Stimulated activated CD4-positive, alpha-beta T cell treated with anti-CD3 and anti-CD28 coated beads, Interleukin-15, amount 100 ng/mL, for 1 hour (primary cell): ENCODE measurements at places on chromosomes 1 and 21.

GRCh38 chr1:232435729-232436128 lies 194.2 kb downstream of the SIPA1L2 start:
- DNase-seq: no peak

DNA sequence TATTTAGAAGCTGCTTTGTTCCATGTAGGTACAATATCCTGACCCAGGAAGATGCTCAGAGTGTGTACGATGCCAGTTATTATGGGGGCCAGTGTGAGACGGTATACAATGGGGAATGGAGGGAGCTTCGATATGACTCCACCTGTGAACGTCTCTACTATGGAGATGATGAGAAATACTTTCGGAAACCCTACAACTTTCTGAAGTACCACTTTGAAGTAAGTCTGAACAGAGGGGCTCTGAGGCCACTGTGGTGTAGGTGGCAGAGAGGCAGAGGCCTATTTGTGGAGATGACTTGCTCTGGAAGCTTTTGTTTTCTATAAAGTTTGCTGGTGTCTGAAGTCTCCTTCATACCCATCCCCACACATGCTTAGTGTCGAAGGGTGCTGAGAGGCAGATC lies 26.8 kb downstream of the C8A start:
- no peak for DNase-seq

DNA sequence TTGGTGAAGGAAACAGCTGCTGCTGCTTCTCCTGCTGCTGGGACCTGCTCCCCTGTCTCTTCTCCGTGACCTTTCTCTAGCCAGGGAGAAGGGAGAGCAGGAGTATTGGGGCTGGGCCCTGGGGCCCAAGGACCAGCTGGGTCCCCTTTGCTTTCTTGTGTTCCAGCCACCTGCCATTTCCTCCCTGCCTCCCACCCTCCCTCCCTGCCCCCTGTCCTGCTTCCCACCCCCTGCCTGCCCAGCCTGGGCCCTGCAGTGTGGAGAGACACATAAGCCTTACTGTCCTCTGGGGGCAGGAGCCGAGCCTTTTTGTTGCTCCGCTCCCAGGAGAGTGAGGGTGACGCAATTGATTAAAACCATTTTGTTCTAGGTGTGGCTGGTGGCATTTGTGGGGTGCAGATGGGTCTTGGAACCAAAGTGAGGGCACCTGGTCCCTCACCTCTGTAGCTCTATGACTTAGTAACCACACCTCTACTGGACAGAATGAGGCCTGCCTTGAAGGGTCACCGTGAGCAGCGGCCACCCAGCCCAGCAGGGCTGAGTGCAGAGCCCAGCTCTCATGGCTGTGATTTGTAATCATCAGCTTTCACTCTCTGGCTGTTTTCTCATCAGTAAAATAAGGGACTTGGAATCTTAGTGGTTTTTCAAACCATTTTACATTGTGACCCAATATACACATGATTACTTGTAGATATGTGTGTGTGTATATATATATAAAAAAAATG lies 13.9 kb upstream of the TMEM222 start:
- DNase-seq: no peak

DNA sequence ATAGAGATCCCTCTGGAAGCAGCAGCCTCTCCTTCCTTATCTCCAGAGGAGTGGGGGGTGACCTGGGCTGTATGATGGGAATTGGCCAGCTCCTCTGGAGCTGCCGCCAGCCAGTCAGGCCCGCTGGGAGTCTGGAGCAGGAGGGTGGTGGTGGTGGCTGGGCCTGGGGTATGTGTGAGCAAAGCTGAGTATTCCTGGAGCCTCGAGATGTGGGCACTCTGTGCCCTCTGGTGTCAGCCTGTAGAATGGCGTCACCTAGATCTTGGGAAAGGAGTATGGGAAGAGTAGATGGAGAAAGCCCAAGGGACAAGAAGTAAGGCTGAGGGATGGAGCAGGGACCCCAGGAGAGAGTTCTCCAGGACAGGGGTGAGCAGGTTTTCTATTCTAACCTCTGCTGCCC lies 16.0 kb downstream of the VANGL2 start:
- no peak for DNase-seq

DNA sequence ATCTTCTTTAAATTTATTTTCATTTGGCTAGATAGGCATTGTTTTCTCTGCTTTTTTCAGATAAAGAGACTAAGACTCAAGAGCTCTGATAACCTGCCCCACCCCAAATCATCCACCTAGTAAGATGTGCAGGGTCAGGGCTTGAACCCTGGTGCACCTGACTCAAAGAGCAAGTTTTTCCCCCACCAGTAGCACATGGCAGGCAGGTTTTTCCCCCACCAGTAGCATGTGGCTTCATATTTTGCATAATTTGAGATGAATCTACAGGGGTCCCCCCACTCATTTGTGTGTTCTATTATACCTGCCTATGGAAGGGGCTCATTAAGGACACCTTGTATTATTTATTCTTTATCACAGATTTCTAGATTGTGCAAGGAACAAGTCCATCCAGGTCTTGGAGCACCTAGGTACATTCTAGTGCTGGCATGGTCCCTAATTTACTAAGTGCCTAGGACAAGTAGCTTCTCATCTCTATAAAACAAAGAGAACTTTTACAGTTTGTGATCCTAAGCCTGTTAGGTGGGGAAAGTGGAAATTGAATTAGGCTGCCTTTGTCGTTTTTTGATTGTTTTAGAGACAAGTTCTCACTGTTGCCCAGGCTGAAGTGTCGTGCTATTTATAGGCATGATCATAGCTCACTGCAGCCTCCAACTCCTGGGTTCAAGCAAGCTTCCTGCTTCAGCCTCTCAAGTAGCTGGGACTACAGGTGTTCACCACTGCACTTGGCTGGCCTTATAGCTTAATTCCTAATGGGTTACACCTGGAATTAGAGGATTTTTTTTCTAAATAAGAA lies 13.2 kb upstream of the CTSE start:
- DNase-seq: no peak

- no peak for DNase-seq
These were observed 18.2 kb downstream of the VAV3 start for GRCh38 chr1:107946794-107947193.

DNA sequence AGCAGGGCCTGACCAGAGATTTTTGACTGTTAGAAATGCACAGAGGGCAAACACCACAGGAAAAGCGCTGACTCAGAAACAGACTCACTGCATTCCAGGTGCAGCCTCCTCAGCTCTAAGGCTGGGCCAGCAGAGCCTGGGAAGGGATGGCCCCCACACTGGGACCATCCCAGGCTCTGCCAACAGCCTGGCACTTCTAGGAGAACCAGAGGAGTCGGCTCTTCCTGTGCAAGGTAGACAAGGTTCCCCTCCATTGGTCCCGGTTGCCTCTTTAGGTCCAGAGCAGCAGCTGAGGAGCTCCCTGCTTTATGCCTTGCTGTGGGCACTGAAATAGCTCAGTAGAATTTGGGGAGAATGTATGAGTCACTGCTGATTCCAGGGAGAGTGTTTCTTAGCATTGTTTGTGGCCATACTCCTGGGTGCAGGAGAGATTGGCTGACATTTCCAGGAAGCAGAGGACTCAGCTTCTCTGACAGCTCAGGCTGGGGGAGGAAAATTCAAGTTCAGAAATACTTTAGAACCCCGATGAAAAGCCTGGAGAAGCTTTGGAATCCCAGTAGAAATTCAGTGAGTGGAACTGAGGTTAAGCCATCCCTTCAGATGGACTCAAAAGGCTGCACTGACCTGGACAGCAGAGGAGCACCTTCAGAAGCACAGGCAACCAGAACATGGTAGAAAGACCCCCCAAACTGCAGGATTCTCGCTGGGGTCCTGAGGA lies 19.7 kb downstream of the PRAMEF1 start:
- no peak for DNase-seq

DNA sequence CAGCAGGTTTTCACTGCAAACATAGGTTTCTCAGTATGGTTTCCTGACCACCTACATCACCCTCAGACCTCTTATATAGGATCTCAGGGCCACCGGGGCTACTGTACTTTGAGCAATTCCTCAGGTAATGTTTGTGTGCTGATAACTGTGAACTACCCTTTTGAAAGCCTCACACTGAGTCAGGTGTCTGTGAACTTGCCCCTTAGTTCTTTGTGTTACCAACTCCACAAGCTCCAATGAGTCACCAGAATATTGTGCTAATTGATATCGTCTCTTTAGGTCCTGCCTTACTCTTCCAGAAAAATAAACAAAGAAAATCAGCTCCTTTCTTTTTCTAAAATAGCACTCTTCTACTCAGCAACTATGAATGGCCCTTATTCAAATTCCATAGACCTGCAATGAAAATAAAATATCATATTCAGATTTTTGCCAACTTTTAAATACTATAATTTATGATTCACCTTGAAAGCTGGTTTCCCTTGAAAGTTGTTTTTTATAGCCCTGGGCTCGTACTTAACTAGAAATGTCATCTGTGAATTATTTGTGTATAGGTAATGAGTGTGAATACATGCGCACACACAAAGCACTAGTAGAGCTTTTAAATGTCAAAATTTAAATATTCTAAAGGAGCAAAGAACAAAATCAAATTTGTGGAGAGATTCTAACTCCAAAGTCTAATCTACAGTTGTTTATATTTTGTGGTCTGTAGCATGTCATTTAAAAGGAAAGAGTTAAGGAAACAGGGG lies 88.1 kb upstream of the WARS2 start:
- no peak for DNase-seq

DNA sequence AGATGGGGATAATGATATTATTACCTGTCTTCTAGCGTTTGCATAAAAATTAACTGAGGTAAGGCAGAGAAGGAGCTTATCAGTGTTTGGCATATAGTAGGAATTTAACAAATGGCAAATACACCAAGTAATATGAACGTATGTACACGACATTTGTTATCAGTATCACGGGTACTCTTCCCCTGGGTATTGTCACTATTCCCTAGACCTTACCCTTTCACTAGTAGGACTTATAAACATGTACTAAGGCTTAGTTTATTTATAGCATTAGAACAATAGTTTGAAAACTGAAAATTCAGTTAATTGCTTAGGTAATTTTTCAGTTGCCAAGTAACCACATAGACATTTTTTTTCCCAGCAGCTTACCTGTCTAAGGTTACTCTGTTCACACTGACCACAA lies 187.0 kb downstream of the KCTD3 start:
- no peak for DNase-seq

- no peak for DNase-seq
These were observed 2.7 kb downstream of the DUSP10 start for GRCh38 chr1:221739018-221739676.

DNA sequence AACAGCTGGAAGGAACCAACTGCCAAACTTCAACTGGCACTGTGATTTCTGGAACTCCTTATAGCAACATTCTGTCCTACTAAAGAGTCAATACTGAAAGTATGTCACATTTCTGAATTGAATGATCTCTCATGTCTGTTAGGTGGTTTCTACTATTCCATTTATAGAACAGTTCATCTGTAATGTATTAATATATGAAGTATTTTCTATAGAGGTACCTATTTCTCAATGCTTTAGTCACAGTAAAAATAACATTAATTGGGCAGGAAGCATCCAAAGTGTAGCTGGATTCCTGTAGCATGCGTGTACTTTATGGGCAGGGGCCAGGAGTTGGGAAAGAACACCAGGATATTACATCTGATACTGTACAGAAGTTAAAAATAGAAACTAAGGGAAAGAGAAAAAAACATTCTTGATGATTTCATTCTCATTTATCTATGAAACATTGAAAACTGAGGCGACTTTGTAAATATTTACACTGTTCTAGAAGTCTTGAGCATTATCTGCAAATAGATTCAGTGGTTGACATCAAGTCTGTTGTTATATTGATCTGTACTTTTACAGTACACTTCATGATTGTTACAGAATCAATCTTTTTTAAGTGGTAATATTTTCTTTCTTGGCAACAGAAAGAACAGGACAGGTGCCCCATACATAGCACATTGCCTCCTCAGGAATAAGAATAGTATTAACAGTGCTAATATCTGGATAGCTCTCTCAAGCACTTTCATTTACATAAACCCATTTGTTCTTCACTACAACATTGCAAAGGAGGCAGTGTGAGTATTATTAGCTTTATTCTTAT lies 6.2 kb upstream of the ZNF281 start:
- DNase-seq: no peak

DNA sequence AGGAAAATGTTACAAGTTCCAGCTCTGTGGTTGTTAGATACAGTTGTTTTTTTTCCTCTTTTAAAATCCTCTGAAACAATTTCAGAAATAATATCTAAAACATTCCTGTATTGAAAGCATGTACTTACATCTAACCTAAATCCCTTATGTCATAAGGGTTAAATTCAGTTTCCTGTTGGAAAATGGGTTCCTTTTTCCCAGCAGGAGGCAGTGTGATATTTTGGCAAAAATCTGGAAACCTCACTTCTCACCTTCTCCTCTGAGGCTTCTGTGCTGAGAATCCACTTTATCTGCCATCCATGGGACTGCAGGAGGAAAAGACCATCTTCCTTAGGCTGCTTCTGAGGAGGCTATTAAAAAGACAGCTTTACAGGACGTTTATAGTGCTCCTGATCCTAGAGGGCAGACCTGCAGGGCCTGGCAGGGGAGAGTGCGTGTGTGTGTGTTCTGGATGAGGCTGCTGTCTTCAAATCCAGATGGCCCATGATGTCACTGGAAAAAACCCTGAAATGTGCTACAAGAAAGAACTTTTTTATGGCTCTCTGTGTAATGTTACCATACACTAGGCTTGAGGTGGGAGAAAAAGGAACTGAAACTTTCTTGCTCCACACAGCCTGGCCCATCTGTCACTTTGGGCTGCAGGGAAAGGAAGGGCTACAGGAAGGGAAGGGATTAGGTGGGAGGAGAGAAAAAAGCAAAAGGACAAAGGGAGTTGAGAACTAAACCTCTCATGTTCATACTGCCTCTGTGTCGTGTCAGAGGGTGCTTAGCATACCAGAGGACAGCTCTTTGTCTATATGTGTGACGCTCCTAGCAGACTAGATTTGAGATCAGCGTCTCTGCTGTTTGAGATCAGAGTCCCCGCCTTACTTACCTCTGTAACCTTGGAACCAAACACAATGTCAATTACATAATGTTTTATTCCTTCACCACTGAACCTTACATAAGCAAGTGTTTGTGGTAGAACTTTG lies 379.2 kb upstream of the SPAG17 start:
- no peak for DNase-seq

DNA sequence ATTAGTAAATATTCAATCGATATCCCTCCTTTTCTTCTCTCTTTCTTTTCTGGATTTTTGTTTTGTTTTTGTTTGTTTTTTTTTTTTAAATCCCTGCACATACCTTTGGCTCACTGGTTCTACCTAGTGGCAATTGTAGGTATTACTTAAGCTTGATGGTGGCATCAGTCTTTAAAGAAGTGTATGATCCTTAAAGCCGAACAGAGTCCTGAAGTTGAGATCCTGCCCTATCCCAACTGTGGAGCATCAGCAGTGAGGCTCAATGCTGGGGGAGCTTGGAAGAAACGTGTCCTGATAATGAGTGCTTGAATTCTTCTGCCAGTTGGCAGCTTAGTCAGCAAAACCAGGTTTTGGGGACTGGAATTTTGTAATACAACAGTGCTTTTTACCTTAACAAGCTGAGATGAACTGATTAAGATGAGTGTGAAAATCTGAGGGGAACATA lies 60.8 kb downstream of the FASLG start:
- no peak for DNase-seq

- no peak for DNase-seq
These were observed 3.4 kb upstream of the FAM131C start for GRCh38 chr1:16076865-16077238.

DNA sequence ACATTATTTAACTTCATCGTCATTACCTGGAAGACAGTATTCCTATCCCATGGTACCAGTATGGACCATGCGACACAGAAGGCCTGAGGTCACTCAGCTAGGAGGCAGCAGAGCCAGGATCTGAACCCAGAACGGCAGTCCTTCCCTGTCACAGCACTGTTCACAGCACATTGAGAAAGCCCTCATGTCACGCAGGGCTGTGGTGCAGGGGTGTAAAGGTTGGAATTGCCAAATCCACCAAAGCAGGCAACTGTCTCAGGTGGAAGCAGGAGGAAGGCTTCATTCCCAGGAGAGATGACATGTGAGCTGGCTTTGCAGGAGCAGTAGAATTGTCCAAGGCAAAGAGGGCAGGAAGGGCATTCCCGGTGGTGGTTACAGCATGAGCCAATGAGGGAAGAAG lies 9.9 kb upstream of the TTC22 start:
- no peak for DNase-seq
